A375 (cell line): ENCODE measurements at places on chromosomes 12 and 14. TPM values are rescaled to one million over a fixed set of nuclear protein-coding genes. Genes with fewer than 3 reads are reported as not detected.

The CPM gene
- 0.60 and 1.5 TPM in 2 replicates for total RNA-seq

The SH2B3 gene
- 109 and 113 TPM in 2 replicates for total RNA-seq

The CFAP54 gene
- total RNA-seq: 0.53 and 0.68 TPM in 2 replicates

The TUNAR gene
- total RNA-seq: not detected in 2 replicates

The ACRBP gene
- total RNA-seq: not detected in 2 replicates

The TSPAN8 gene
- not detected in 2 replicates for total RNA-seq

The SMARCD1 gene
- 154 and 178 TPM in 2 replicates for total RNA-seq

The IL22 gene
- total RNA-seq: not detected in 2 replicates

The PSMC1 gene
- total RNA-seq: 133 and 178 TPM in 2 replicates

The MYL2 gene
- total RNA-seq: not detected in 2 replicates

The CCDC177 gene
- total RNA-seq: not detected in 2 replicates

The LHX5 gene
- total RNA-seq: not detected in 2 replicates

The KRT83 gene
- 0.08 and 0.19 TPM in 2 replicates for total RNA-seq

The MYF5 gene
- total RNA-seq: not detected in 2 replicates

The PPFIA2 gene
- total RNA-seq: 1.8 and 3.2 TPM in 2 replicates

The OTUB2 gene
- total RNA-seq: 1.3 and 1.4 TPM in 2 replicates

The TBC1D30 gene
- 5.3 and 6.0 TPM in 2 replicates for total RNA-seq

The STAC3 gene
- total RNA-seq: 1.1 and 2.0 TPM in 2 replicates

The KRT78 gene
- not detected in 2 replicates for total RNA-seq

The PMCH gene
- total RNA-seq: not detected in 2 replicates

The CCDC175 gene
- not detected in 2 replicates for total RNA-seq

The SLC7A8 gene
- total RNA-seq: 1.0 TPM in 1 of 2 replicates, not detected in the other

The DEGS2 gene
- total RNA-seq: not detected in 2 replicates

The IGF1 gene
- total RNA-seq: not detected in 2 replicates

The EGLN3 gene
- 0.11 and 0.45 TPM in 2 replicates for total RNA-seq

The CCDC88C gene
- total RNA-seq: 1.0 and 1.1 TPM in 2 replicates

The LRRC10 gene
- not detected in 2 replicates for total RNA-seq
